ENCODE measurements at places on chromosomes 6 and 20. TPM values are rescaled to one million over a fixed set of nuclear protein-coding genes. Genes with fewer than 3 reads are reported as not detected.

GRCh38 chr6:124679387-124679786 is 282.9 kb upstream of the RNF217 start:
- no peak for DNase-seq

GRCh38 chr6:118903138-118903537 is 9.2 kb downstream of the ASF1A start:
- no peak for DNase-seq

DNA sequence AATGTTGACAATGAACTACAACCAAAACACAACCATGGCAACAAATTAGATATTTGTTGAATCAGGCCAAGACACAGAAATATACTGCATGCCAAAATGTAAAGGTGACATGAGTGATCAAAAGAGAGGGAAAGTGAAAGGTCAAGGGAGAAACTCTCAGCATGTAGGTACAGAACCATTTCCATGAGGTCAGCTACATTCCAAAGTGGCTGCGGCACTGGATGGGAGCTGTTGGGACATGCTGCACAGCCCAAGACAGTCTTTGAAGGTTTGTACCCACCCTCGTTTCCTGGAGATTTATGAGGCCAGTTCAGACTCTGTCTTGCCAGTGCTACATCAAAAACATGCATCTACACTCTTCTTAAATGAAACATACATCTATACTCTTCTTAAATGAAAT is 579.9 kb downstream of the BMP2 start:
- no peak for DNase-seq

GRCh38 chr6:3061501-3061941 is 6.8 kb upstream of the RIPK1 start:
- DNase-seq, result no peak

DNA sequence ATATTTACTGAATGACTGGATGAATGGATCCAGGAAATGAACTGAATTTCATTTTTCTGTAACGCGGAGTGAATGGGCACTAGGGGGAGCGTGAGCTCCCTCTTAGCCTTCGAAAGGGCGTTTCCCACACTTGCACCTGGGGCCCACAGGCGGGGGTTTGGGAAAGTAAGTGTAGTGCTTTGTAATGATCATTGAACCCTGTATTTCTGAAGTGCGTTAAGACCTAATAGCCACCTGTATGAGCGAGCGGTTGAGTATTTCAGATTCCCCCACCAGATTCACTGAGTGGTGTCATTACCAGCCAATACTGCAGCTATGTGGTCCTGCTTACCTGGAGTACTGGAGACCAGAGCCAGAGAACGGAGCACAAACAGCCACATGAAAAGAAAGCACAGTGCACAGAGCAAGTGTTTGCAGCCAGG is 10.5 kb downstream of the SYTL3 start:
- no peak for DNase-seq

The BNIP5 gene
- 2.1 TPM for total RNA-seq

The RAB44 gene
- total RNA-seq, result 0.07 TPM

The ERVFRD-1 gene
- total RNA-seq, result not detected

All from type B pancreatic cell (in vitro differentiated cells).